RPMI7951 (cell line): ENCODE measurements at places on chromosomes 16 and 17. TPM values are rescaled to one million over a fixed set of nuclear protein-coding genes. Genes with fewer than 3 reads are reported as not detected.
A peak's percentile ranks its signal among the peaks of the same experiment; 100 is the strongest.

DNA sequence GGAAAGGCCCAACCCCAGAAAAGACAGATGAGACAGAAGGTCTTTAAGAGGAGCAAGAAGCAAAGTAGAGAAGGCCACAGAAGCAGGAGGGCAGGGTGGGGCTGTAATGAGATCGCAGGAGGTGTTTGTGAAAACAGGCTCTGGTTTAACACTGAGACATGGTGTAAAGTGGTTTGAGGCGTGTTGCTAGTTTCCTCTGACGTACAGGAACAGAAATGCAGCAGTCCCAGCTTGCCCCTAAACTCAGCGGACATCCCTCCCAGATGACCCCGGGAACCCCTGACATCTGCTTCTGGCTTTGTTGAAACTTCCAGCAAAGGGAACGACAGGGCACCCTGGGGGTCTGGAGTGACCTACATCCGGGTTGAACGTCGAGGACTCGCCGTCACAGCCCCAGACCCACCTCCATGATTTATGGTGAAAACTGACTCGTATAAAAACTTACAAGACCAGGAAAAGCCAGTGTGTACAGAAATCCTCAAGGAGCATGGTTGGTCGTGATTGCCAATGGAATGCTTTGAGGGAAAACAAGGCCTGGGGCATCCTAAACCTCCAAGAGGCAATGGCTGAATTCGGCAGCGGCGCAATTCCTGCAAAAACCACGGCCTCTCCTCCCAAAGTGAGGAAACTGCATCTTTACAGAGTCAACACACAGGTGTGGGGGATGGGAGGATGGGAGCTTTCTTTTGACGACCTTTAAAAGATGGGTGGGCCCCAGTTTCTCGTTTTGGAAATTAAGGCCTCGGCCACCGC is 25.8 kb downstream of the LITAF start:
- peak; percentile 37 for DNase-seq

GRCh38 chr17:18025945-18026776 is 12.8 kb downstream of the ATPAF2 start:
- DNase-seq: peak; percentile 98

DNA sequence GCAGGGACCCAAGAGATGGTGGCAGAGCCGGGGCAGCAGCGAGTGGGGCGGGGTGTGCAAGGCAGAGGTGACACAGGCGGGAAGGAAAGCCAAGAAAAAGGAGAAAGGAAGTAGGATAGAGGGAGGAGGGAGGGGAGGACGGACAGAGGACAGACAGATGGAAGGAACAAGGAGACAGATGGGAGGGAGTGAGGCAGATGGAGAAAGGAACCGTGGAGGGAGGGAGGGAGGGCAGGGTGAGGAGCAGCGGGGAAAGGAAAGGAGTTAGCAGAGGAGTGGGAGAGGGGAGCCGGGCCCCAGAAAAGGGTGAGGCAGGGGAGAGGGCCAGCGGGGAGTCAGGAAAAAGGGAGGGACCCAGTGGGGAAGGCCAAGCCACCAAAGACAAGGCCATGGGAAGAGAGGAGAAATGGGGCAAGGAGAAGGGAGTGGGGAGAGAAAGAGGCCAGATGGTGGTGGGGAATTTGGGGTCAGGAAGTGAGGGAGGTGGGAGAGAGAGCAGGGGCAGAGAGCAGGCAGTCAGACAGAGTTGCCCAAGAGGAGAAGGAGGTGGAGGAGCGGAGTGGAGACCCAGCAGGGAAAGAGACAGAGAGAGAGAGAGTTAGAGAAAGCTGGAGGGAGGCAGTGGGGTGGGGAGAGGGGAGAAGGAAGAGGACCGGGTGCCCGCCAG is 13.2 kb upstream of the ASGR1 start:
- no peak for DNase-seq

- DNase-seq: peak; percentile 86
These were observed 170.2 kb downstream of the RAB11FIP4 start for GRCh38 chr17:31561469-31562375.

DNA sequence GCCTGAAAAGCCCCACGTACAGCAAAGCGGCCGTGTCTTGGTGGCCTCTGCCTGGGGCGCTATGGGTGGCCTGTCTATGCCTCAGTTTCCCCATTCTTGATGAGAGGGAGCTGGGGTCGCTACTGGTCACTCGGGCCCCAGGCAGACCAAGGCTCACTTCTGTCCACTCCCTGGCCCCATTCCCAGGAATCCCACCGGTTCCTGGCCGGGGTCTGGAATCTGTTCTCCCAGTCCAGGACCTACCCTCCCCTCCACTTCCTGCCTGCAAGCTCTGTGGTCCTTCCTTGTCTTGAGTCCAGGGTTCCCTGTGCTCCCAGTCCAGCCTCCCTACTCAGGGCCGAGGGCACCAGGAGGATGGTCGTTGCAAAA is 24.5 kb downstream of the METRNL start:
- DNase-seq: no peak

GRCh38 chr16:89105599-89106151 is 12.0 kb downstream of the ACSF3 start:
- DNase-seq: no peak

- DNase-seq: no peak
These were observed 193.0 kb upstream of the IRX3 start for GRCh38 chr16:54479546-54479945.

- DNase-seq: peak; percentile 65
These were observed 331 bp upstream of the CCDC92B start for GRCh38 chr17:2749784-2750181.

The LITAF gene
- total RNA-seq: 26.5 and 28.1 TPM in 2 replicates

DNA sequence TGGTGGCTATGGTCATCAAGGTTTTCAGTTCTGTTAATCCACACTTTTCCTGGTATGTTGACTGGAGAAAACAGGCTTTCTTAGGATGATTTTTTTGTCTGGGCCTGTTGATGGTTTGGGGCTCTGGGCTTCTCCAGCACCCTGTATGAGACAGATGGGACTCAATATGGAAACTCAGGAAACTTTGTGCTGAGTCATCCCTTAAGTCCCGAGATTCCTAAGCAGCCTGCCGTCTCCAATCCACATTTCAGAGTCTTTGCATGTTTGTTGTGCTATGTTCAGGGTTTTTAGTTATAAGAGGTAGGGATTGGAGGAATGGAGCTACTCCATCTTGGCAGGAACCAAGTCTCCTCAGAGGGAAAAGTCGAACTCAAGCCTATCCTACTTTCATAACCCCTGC is 253.3 kb upstream of the FOXF1 start:
- peak; percentile 29 for DNase-seq

GRCh38 chr16:78439646-78440045 is 340.2 kb downstream of the WWOX start:
- no peak for DNase-seq

DNA sequence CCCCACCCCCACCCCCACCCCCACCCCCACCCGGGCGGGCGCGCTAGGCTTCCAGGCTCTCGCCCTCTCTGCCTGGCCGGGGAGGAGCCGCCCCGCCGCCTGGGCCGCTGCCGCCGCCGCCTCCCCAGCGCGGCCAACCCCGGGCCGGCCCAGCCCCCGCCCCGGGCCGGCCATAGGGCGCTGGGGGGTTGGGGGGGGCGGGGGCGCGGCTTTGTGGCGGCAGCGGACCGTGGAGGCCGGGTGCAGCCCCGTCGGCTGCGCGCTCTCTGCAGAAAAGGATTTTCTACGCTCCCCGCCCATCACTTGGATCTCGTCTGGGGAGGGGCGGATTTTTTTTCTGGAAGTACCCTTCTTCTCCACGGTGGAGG is 230.9 kb downstream of the MRTFB start:
- peak; percentile 81 for DNase-seq

DNA sequence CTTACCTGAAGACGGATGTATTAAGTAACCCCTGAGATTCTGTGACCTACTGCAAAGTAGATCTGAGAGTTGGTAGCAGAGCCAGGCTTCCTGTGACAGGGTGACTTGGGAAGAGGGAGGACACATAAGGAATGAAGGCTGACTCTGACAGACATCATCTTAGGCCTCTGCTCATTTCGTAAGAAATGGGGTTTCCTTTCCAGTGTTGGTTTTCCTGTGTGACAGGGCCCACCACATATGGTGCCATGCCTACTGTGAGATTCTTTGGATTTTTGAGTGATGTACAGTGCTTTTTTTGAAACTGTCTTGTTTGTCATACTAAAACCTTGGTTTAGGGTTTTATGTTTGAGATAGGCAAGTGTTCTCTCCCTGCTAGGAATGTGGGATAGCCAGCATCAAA is 12.7 kb downstream of the LIG3 start:
- no peak for DNase-seq

- no peak for DNase-seq
These were observed 11.4 kb upstream of the BIRC5 start for GRCh38 chr17:78202666-78203065.

The OVCA2 gene
- total RNA-seq: 67.5 and 69.9 TPM in 2 replicates

DNA sequence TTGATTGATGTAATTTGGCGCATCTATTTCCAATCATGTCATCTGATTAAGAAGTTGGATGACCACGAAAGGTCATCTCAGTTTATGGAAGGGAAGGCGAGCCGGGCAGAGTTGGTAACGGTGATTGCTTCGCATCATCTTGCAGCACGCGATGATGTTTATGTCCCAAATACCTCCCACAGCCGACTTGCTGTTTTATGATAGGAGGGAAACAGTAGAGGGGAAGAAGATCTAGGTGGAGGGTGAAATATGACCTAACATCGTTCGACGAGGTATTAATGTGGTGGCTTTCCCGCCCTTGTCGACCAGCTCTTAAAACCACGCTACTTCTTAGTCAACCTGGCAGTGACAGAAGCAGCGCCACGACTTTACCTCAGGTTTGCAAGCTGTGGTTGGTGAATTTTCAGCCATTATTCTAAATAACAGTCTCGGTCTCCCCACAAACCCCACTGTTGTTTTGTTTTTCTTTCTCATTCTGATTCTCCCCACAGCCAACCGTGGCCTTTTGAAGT is 805 bp upstream of the TANC2 start:
- no peak for DNase-seq

GRCh38 chr17:80361495-80362220 is 53.3 kb upstream of the ENDOV start:
- DNase-seq: no peak

DNA sequence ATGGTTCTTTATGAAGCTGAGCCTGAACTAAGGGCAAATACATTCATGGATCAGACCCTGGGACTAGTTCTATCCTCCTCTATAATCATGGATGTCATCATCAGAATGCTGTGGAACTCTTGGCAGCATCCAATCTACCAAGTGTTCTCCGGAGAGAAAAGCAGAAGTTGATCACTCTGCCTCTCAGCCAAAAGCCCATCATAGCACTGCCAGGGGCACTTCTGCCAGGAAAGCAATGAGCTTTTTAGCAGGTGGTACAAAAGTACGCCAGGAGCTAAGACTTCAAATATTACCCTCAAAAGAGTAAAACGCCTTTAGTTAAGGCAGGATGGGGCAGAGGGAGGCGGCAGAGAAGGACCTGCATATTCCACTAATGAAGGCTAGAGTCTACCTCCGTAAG is 279.0 kb downstream of the SLC39A11 start:
- DNase-seq: no peak

GRCh38 chr17:78384479-78385175 is 6.2 kb downstream of the PGS1 start:
- DNase-seq: no peak

DNA sequence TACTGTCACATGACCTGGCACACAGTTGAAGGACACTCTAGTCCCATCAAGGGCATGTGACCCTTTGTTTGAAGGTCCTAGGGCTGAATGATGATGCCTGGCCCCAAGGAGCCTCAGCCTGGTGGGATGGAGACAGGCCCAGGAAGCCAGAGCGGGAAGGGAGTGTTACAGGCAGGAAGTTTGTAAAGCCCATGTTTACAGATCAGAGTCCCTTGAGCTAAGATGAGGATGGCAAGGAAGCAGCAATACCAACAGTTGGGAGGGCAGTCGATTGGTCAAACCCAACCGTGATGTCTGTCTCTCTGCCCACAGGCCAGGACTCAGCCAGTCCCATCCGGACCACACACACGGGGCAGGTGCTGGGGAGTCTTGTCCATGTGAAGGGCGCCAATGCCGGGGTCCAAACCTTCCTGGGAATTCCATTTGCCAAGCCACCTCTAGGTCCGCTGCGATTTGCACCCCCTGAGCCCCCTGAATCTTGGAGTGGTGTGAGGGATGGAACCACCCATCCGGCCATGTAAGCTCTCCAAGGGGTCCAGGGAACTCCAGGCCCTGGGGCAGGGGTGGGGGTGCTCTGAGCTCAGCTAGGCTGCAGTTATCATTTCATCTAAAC is 2.5 kb downstream of the CES2 start:
- no peak for DNase-seq

The KRTAP4-5 gene
- total RNA-seq: not detected in 2 replicates

DNA sequence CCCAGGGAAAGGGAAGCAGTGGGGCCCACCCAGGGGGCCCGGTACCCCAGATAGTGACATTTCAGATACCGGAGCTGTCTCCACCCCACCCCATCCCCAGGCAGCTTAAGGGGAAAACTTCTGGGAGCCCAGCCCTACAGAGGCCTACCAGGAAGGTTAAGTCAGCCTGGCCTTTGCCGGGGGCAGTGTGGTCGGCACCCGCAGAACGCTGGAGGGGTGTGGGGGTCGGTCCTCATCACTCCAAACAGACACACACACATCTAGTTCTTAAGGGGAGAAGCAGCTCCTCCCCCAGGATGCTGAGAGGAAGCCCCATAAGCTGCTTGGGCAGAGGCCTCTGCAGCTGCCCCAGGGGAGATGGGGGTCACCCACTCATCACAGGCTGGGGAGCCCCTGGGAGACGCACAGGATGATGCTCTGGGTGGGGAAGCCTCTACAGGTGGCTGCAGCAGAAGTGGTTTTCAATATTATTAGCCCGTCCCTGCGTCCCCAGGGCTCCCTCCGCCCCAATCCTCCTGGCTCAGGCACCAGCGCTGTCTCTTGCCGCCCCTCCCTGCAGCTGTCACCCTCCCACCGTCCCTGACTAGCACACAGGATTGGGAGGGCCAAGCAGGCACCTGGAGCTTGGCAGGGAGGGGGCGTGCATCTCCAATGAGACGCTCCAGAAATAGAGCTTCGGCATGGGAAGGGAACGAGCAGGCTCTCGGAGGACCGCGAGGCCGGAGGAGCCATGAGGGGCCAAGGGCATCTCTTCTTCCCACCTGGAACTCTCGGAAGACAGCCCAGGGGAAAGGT is 1.4 kb upstream of the ABR start:
- no peak for DNase-seq

The RPL23 gene
- total RNA-seq: 1,124 and 1,333 TPM in 2 replicates

The CLEC18C gene
- not detected in 2 replicates for total RNA-seq

The LRRC37A gene
- total RNA-seq: 0.20 and 0.36 TPM in 2 replicates

GRCh38 chr16:4239020-4239419 is 2.9 kb downstream of the SRL start:
- no peak for DNase-seq

The ASPHD1 gene
- 2.6 and 4.8 TPM in 2 replicates for total RNA-seq
